ENCODE measurements at places on chromosomes 2 and 18.

DNA sequence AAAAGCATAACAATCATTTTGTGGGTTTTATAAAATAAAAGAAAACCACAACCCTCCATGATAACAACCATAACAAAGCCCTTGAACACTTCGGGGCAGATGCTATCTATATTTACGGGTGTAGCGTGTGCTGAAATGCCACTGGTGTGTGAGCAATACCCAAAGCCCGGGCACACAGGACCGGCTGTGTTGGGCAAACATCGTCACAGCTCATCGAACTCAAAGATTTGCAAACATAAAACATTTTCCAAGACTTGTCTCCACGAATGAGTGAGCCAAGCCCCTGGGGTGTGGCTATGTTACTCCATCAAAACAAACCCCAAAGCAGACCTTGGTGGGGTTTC, 290.2 kb downstream of the LPIN1 start:
- no peak for DNase-seq

- DNase-seq = no peak
Observed at GRCh38 chr2:3299130-3299529, 78.5 kb downstream of the EIPR1 start.

DNA sequence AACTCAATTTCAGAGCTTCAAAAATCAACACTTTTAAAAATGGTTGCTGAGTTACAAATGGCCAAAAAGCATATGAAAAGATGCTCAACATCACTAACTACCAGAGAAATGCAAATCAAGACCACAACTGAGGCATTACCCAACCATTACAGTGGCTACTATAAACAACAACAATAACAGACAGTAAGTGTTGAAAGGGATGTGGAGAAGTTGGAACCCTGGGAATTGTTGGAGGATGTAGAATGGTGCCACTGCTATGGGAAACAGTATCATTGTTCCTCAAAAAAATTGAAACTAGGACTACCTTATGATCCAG, 173.3 kb upstream of the SPRED2 start:
- DNase-seq = no peak

GRCh38 chr2:102258386-102259074, 52.8 kb upstream of the IL1RL1 start:
- no peak for DNase-seq

- DNase-seq = no peak
Observed at GRCh38 chr2:101473591-101473910, 1.4 kb downstream of the RFX8 start.

DNA sequence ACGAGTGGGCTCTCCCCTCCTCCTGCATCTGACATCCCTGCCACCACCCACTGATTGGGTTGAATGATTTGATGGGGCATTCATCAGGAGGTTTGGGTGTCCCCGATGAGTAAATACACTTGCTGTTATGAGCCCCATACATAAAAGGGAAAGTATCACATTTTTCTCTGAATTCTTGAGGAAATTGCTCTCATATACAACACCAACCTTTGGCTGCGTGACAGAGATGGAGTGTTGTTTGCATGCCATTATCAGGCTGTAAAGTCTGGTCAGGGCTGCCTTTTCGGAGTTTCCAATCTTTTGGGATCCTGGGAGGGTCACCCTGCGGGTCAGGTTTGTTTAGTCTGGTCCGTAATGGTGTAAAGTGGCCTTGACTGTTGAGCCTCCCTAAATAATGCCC, 227.9 kb upstream of the SPRED2 start:
- no peak for DNase-seq

DNA sequence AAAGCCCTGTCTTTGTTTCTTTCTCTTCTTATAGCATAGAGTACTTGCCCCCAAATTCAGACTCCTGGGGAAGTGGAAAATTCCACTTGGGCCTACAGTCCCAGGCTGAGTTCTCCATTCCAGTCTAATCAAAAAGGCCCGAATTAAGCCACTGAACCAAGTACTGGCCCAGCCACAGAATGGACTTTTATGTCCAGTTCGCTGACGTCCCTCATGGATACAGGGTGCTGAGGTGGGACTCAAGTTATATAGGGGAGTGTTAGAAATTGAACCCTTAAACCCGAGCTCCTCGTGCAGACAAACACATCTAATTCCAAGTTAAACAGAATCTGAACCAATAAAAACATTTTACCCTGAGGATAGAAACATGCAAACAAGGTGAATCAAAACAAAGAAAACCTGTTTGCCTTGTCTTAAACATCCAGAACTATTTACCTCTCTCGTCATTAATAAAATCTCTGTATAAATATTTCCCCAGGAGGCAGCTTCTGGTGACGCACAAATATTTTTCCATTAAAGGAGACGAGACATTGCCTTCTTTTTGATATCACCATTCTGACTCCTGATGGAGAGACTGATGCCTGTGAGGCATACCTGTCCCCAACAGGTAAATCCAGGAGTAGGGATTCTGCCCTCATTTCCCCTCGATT, 136.8 kb upstream of the ARL4C start:
- DNase-seq = no peak

- DNase-seq = no peak
Observed at GRCh38 chr18:79926306-79926705, 25.1 kb downstream of the SLC66A2 start.

GRCh38 chr2:201220102-201220570, 37.2 kb downstream of the CASP10 start:
- peak; percentile 23 for DNase-seq

GRCh38 chr18:56831988-56832387, 180.8 kb downstream of the WDR7 start:
- no peak for DNase-seq

DNA sequence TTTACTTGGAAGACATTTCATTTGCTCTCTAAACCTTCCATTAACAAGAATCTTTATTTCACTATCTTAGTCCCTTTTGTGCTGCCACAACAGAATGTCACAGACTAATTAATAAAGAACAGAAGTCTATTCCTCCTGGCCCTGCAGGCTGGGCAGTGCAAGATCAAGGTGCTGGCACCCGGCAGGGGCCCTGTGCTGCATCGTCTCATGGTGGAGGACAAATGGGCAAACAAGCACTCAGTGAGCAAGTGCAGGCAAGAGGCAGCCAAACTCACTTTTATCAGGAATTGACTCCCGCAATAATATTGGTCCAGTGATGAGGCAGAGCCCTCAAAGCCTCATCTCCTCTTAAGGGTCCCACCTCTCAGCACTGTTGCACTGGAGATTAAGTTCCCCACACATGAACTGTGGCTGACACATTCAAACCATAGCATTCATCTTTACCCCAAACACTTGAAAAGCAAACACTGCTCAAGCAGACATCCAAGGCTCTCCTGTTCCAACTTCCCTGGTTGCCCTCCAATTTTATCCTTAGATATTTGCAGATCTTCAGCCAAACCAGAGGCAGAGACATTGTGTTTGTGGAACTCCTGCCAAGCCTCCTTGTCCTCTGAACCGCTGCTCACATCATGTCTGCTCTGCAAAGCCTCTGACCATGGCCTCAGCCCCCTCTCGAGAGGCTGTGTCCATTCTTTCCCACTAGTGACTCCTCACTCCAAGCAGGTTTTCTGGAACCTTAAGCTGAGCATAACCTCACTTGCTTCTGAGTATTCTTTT, 404.4 kb upstream of the SOX11 start:
- no peak for DNase-seq

DNA sequence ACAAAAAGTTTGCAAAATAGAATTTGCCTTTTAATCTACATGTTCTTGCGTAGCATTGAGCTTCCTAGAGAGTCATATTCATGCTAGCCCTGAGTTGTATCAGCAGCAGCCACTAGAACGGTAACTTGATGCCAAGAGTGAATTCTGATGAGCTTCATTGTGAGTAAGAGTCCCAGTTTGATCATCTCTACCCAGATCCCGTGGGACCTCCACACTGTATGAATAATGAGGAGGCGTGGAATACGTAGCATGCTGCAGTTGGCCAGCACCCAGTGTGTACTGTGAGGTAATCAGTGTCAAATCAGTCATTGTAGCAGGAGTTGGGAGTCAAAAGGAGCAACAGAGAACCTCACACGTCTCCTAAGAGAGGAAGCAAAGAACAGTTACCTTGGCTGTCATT, 197.9 kb downstream of the NEDD4L start:
- DNase-seq = no peak

GRCh38 chr18:38038242-38038641, 472.6 kb upstream of the CELF4 start:
- DNase-seq = no peak

GRCh38 chr2:3114406-3115185, 263.0 kb downstream of the EIPR1 start:
- DNase-seq = no peak

- DNase-seq = no peak
Observed at GRCh38 chr2:154637456-154637855, 61.0 kb upstream of the KCNJ3 start.

DNA sequence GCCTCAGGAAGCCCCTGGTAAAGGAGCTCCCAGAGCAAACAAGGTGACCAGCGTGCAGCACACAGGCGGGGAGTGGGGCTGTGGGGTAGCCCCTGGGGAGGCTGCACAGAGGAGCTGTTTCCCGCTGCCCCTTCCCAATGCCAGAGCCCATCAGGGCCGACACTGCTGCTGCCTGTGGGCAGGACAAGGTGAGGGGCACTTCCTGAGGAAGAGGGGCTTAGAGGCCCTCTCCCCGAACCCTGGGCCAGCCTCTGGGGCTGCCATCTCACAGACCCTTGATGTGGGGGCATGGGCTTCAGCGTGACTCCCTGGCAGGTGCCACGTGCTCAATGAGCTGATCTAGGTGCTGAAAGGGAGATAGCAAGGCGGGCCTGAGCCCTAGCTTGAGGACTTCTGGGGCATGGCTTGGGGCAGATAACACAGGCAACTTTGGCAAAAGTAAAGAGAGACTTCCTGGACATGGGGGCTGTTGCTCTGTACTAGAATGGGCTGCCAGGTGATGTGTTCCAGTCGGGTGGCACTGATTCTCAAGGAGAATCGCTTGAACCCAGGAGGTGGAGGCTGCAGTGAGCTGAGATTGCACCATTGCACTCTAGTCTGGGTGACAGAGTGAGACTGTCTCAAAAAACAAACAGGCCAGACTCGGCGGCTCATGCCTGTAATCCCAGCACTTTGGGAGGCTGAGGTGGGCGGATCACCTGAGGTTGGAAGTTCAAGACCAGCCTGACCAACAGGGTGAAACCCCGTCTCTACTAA, 9.9 kb upstream of the KLF11 start:
- DNase-seq = no peak

DNA sequence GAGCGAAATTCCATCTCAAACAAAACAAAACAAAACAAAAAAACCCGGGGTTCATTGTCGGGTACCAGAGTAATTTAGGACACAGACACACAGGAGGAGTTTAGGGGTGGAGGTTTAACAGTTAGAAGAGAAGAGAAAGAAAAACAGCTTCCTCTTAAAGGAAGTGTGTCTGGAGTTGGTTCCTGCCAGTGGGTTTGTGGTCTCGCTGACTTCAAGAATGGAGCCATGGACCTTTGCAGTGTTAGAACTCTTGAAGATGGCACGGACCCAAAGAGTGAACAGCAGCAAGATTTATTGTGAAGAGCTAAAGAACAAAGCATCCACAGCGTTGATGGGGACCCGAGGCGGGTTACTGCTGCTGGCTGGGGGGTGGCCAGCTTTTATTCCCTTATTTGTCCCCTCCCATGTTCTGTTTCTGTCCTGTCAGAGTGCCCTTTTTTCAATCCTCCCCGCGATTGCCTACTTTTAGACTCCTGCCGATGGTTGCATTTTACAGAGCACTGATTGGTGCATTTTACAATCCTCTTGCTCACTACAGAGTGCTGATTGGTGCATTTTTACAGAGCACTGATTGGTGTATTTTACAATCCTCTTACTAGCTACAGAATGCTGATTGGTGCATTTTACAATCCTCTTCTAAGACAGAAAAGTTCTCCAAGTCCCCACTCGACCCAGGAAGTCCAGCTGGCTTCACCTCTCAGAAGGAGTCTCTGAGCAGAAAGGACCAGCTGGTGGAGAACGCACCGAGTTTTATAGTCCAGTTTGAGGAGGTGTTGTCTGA, 28.7 kb upstream of the ATP8B1 start:
- peak; percentile 7 for DNase-seq

DNA sequence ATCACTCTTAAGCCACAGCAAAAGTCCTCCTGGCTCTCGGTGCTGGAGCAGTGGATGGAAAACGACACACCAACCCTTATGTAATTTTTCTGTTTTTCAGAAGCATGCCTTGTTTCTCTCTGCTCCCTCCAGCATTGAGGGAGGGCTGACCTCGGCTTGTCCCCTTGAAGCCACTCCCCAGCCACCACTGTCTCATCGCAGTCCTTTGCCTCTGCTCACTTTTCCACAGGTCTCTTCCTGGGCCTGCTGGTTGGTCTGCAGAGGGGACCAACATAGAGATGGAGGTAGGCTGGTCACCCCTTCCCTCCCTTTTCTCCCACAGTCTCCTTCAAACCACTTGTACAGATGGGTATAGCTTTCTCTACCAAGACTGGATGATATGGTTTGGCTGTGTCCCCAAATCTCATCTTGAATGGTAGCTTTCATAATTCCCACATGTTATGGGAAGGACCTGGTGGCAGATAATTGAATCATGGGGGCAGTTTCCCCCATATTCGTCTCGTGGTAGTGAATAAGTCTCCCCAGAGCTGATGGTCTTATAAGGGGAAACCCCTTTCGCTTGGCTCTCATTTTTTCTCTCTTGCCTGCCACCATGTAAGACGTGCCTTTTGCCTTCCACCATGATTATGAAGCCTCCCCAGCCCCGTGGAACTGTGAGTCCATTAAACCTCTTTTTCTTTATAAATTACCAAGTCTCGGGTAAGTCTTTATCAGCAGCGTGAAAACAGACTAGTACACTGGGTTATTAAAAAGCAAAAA, 14.3 kb upstream of the RIOK3 start:
- no peak for DNase-seq

DNA sequence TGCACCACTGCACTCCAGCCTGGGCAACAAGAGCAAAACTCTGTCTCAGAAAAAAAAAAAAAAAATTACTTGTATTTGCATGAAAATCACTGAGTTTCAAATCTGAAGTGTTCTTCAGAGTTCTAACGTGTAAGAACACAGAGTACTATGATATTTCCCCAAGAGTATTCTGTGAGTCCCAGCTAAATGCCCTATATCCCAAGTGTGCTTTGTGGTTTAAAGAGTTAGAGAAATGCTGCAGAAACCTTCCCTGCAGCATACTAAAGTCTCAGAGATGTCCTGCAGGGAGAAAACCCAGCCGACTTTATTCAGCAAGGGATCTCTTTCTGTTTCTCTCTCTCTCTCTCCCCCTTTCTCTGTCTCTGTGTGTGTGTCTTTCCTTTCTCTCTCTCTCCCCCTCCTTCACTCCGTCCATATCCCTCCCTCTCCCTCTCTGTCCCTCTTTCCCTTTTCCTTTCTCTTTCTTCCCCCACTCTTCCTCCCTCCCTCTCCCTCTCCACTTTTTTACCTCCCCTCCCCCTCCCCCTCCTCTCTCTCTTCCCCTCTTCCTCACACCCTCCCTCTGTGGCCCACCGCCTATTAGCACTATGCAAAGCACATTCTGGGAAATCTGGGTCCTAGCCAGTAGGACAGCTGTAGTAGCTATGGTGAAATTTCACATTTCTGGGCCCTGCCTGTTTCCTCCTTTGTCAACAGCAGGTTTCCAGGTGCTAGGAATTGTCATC, 54.2 kb downstream of the ACTR2 start:
- no peak for DNase-seq

DNA sequence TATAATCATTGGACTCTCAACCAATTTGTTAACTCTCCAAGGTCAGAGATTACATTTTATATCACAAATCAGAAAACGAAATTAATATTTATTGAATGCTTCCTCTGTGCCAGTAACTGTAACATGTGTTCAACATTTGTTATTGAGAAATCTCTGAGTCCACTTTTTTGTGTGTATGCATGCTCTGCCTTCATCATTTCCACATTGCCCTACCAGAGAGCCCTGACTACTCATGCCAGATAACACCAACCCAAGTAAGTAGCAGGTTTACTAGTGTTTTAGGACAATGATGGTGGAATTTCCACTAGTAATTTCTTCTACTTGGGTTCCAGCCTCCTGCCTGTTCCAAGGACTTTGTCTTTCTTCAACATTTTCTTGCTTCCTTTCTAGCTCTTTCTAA, 14.2 kb upstream of the FAP start:
- DNase-seq = no peak

Data from natural killer cell (primary cell).